ENCODE measurements at places on chromosomes 6 and 20.

DNA sequence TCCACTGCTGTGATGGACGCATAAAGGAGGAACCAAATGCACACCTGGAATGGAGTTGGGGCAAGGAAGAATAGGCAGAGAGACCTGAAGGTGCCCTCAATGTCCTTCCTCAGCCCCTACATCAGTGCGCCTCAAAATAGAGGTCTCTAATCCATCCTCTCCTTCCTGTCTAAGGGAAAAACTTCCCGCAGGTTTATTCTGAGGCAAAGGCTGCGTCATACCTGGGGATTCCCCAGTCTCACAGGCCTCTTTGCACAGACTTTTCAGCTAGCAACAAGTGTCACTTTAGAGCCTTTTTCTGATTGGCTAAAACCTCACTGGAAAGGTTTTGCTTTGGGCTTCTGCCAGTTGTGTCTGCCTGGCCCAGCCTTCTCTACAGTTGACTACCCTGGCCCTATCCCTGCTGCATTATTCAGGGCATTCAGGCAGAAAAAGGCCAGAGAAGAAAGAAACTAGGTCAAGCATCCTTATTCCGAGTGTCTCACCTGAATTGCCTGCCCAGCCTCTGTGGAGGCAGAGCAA lies 1.8 kb upstream of the HLA-DQB1 start:
- peak; percentile 30 for DNase-seq

GRCh38 chr6:54579011-54579410 lies 267.6 kb upstream of the FAM83B start:
- no peak for DNase-seq

DNA sequence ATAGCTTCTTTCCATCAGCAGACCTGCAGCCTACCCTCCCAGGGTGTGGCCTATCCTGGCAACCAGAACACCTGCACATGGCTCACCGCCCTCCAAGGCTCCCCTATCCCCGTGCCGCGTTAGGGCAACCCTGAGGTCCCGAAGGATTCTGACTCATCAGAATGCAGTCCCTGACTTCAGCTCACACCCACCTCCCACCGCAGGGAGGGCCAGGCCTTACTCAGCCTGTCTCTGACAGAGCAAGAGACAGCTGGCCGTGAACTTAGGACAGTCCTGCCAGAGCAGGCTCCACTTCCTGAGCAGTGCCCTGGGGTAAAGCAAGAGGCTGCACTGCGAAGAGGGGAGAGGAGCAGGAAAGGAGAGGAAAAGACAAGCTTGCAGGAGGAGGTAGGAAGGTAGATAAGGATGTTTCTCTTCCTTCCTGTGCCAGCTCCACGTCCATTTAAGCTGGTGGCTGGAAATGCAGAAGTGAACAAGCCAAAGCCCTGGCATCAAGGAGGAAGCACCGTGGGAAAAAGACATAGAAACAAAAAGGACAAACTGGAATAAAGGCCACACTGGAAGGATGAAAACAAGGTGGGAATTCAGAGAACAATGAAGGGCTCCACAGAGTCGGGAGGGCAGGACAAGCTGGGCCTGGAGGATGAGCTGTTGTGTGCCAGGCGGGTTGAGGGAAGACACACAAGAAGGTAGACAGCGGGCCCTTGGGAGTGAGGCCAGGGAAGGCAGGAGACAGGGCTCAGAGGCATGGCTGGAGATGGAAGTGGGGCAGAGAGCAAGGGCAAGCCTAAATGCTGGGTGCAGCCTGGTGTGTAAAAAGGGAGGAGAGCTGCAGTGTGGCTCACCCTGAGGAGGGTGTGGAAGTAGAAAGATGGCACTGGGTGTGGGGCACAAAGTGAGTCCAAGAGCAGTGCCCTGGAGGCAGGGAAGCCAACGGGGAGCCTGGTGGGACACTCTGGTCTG lies 102.7 kb downstream of the SLC23A2 start:
- no peak for DNase-seq

DNA sequence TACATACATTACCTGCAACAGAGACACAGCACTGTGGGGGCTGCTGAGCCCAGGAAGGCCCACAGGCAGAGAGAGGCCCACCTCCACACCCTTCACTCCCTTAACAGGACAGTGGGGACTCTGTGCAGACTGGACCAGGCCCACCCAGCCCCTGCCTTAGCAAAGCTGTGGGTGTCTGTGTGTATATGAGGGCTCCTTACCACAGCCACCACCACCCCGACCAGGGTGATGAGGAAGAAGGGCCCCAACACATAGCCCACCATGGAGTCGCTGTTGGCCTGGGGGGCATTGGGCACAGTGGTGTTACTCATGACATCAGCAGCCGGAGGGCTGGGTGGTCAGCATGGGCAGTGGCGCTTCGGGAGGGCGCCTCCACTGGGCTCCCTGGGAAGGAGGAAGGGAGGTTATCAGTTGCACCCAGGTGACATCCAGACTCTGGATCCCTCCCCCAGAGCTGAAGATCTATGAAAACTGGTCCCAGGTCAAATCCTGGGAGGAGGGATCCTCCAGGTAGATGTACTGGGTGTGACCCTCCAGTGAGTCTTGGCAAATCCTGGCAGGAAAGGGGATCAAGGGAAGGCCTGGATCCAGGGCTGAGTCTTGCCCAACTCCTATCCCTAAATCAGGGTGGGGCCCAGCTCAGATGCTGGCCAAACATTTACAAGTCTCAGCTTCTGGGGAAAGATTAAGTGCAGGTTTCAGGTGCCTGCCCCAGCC lies 1.2 kb downstream of the SMIM29 start:
- no peak for DNase-seq

DNA sequence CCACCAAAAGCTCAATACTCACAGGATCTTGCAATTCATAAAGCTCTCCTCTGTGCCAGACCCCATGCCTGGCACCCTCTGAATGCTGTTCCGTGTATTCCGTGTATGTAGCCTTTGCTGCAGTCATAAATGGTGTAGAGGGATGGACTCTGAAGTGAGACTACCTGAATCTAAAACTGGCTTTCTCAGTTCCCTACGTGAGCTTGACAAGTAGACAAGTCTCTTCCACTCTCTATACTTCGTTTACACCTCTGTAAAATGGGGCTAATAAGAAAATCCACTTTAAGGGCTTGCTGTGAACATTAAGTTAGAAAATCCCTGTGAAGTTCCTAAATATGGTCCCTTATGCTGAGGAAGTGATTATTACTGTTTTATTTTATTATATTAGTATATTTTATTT lies 31.5 kb downstream of the PPP1R16B start:
- DNase-seq, result no peak

DNA sequence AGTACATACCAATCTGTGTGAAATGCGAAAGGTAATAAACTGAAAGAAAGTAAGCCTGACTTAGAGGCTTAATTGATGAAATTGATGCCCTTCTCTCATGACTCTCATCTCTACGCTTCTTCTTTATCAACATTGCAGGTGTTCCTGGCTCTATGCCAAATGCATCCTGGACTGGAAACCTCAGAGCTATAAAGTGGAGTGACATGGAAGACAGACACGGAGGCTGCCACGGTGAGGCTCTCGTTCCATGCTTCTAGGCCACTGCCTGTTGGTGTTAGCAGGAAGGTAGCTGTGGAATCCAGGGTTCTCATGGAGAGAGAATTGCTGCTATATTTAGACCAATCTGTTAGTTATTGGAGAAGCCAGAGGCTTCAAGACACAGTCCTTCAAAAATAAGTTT lies 73.2 kb downstream of the C6orf52 start:
- DNase-seq, result no peak

DNA sequence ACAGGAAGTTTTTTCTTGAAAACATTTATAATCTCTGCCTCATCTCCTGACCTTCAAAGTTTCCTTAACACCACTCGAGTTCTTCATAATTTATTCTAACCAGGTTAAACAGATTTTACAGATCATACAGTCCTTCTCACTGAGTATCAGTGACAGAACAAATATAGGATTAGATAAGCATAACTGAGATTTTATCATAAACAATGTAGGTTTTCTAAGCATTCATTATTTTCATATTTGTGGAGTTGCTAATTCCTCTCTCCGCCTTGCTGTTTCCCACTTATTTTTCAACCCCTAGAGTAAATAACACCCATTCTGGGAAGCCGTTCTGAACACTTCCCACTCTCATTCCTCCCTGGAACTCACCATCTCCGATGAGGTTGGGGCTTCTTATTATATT lies 229.9 kb downstream of the HACE1 start:
- no peak for DNase-seq

GRCh38 chr6:28864326-28864923 lies 59.4 kb downstream of the TRIM27 start:
- no peak for DNase-seq

- no peak for DNase-seq
These were observed 13.9 kb downstream of the QKI start for GRCh38 chr6:163428373-163428772.

GRCh38 chr20:33282991-33283555 lies at the start of gene BPIFB1:
Gene BPIFB1 (plus strand): TSS chr20:33283214. CDS start chr20:33286074, 2,860 bp downstream.
- no peak for DNase-seq

- no peak for DNase-seq
These were observed 5.9 kb downstream of the RRAGD start for GRCh38 chr6:89406141-89406540.

GRCh38 chr6:79525272-79526100 lies 11.7 kb downstream of the LCA5 start:
- DNase-seq, result no peak

GRCh38 chr20:36070451-36070850 lies 84.1 kb upstream of the EPB41L1 start:
- no peak for DNase-seq

DNA sequence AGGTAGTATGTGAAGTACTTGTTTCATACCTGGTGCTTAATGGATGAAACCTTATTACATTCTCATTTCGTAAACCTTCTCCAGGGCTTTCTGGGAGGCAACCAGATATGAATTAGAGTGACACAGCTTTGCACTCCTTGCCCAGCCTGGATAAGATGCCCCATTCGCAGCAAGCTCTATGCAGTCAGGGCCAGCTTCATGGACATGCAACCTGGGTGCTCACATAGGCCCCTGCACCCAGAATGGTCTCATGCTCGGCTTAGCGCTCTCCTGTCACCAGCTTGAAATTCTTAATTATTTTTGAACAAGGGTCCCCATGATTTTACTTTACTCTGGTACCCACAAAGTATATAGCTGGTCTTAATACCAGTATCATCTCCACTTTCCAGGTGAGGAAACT lies 11.3 kb upstream of the PTGIS start:
- DNase-seq, result no peak

GRCh38 chr20:25454153-25454900 lies 46.9 kb downstream of the GINS1 start:
- DNase-seq, result no peak

DNA sequence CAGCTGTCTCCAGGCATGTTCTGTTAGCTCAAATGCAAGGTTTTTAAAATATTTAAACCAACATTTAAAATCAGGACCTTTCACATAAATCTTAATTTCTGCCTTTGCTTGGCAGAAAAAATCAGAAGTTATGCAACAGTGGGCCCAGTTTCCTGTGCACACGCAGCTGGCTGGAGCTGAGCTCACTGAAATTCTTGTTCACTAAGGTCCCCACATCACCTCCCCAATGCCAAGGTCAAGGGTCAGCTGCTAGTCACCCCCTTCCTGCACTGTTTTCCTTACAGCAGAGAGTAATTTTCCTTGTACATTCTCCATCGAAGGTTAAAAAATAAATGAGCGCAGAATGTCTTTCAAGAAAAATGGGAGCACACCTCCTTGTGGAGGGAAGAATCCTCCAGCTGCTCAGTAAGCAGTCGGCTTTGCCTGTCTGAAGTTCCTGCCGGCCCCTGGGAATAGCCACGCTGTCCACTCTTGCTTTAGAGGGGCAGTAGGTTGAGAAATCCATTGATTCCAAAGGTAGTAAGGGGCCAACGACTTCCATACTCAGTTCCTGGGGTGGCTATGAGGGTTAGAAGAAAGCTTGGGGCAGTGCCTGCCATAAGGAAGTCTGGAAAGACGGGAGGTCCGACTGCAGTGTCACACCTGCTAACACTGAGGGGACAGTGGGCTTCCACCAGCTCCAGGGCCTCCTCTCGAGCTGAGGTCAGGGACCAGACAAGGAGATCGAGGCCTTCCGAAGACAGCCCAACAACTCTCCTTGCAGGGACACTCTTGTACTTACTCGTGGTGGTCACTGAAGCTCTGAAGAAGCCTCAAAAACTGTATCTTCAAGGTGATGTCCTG lies 56.8 kb downstream of the MYH7B start:
- no peak for DNase-seq

DNA sequence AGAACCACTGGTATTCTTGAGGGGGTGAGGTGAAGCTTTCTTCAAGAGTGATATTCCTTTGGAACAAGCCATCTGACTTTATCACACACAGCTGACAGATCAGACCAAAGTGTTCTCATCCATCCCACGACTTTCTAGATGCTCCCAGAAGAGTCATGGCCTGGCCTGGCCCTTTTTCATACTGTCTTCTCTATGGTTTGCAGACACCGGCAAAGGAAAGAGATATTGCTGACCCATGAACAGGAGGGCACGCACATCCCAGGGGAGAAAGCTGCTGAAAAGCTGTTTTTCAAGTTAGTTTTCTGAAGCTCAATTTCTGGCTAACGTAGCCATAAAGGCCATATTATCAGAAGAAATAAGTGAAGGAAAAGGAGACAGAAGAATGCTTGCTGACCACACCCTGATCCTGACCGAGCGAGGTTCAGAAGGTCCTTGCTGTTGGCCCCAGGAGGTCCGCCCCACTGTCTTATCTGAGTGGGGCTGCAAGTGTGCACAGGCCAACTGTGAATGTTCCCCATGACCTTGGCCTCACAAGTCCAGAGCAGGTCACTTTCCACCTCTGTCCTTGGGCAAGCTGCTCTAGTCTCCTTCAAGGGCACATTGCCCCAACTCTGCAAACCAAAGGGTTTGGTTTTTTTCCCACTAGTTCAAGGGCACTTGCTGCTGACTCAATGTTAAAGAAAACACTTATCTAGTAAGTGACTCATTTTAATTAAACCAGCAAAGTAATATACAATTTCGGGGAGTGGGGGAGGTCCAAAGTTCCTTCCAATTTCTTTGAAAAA lies 2.0 kb downstream of the ACSS1 start:
- no peak for DNase-seq

- DNase-seq, result no peak
These were observed 5.3 kb upstream of the CST7 start for GRCh38 chr20:24943731-24944130.

GRCh38 chr6:5084360-5084780 lies 771 bp upstream of the PPP1R3G start:
- no peak for DNase-seq

DNA sequence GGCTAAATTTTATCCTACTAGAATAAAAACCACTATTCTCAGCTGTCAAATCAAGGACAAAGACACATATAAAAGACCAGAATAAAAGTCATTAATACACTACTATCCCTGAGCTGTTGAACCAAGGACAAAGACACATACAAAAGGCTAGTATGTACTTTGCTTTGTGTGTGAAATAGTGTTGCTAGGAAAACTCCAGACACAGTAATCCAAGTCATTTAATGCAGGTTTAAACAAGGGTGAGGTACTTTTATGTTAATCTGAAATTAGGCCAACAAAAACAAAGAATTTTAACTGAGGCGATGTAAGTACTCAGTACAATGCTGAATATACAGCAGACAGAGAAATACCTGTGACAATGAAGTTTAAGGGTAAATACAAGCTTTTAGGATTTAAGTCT lies 18.9 kb downstream of the GCLC start:
- DNase-seq, result no peak
